ENCODE measurements at places on chromosomes 1 and 21. TPM values are rescaled to one million over a fixed set of nuclear protein-coding genes. Genes with fewer than 3 reads are reported as not detected.

DNA sequence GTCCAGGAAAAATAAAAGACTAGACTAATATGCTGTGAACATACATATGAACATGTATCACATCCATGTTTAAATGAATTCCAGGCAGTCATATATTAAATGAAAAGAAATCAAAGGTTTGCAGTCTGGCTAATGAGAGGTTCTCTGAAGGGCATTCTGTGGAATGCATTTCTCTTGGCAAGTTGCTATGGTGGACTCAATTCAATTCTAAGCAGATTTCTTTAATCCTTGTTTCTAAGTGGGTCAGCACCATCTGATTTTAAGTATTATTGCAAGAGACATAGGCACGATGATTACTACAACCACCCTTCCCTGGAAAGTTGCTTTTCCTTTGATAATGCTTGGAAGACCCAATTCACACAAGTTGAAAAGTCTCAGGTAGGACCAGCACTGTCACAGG lies 23.9 kb upstream of the ABCA4 start:
- no peaks in the 10 kb centered on the region for H3K36me3 ChIP-seq
- H3K27me3 ChIP-seq = no peaks in the 10 kb centered on the region
- H3K4me3 ChIP-seq = no peak overlapping the region
- no peak overlapping the region for H3K27ac ChIP-seq

- no peaks in the 10 kb centered on the region for H3K27me3 ChIP-seq
- no peak overlapping the region for H3K4me3 ChIP-seq
- no peak overlapping the region for H3K27ac ChIP-seq
- no peaks in the 10 kb centered on the region for H3K36me3 ChIP-seq
- no peak for DNase-seq
Measured at GRCh38 chr21:29725025-29725736, 214.6 kb downstream of the GRIK1 start.

DNA sequence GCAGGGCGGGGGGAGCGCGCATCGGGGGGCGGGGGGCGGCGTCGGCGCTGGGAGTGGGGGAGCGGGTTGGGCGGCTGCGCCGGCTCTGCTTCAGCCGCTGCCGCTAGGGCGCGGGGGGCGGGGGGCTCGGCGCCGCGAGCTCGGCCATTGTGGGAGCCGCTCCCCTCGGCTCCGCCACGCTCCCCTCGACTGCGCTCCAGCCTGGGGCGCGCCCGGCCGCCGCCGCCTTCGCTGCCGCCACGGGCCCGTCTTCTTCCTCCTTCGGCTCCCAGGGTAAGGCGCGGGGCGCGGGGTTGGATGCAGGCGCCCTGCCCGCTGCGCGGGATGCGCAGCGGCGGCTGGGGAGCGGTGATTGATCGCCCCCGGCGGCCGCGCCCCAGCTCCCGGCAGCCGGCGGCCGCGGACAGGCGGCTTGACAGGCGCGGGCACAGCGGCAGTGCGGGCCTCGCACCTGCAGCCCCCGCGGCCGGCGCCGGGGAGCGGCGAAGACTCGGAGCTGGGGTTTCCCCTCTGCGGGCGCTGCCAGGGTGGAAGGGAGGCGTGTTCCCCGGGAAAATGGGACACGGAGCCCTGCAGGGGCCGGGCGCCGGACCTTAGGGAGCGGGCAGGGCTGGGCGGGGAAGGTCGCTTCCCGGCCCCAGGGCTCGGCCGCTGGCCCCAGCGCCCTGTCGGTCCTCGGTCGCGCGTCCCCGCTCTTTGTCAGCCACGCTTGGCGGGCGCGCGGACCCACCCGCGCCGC lies 55.3 kb downstream of the NDUFS5 start:
- H3K4me1 ChIP-seq = peaks cover 17% of the 10 kb centered on the region
- no peak overlapping the region for H3K4me3 ChIP-seq
- peak; percentile 29 for DNase-seq
- H3K27ac ChIP-seq = no peak overlapping the region
- peaks cover 34% of the 10 kb centered on the region for H3K27me3 ChIP-seq

DNA sequence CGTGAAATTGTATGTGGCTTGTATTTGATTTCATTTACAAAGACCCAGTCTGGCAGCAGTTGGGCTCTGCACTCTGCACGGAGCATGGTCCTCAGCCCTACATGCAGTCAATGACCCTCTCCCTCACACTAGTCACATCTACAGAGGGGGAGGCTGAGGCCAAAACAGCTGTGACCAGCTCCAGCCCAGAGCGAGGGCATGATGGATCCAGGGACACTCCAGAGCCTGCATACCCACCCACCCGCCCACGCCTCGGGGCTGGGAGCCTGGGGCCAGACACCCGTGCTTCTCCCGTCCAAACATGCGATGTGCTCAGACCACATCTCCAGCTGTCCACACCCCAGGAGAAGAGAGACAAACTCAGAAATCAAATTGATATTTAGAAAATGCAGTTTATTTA lies 14.0 kb upstream of the PRDM16 start:
- peaks cover 89% of the 10 kb centered on the region for H3K27me3 ChIP-seq
- no peak overlapping the region for H3K27ac ChIP-seq
- H3K4me1 ChIP-seq = peaks cover 11% of the 10 kb centered on the region
- no peak overlapping the region for H3K4me3 ChIP-seq
- peaks cover 3% of the 10 kb centered on the region for H3K36me3 ChIP-seq

- H3K4me3 ChIP-seq = no peak overlapping the region
- H3K36me3 ChIP-seq = peaks cover 26% of the 10 kb centered on the region
- peak overlapping the region; percentile 59 for H3K27ac ChIP-seq
- no peaks in the 10 kb centered on the region for H3K27me3 ChIP-seq
Measured at GRCh38 chr1:236027104-236027503, 37.8 kb downstream of the NID1 start.

GRCh38 chr1:93708734-93709481 lies 27.3 kb upstream of the BCAR3 start:
- DNase-seq = no peak
- no peak overlapping the region for H3K4me3 ChIP-seq
- no peaks in the 10 kb centered on the region for H3K36me3 ChIP-seq
- peaks cover 35% of the 10 kb centered on the region for H3K4me1 ChIP-seq

GRCh38 chr1:19081218-19081893 lies 124.9 kb upstream of the IFFO2 start:
- H3K27me3 ChIP-seq = no peaks in the 10 kb centered on the region
- DNase-seq = no peak
- H3K27ac ChIP-seq = peak overlapping the region; percentile 52
- H3K36me3 ChIP-seq = peaks cover 13% of the 10 kb centered on the region

GRCh38 chr1:172380441-172381244 lies 39.8 kb upstream of the C1orf105 start:
- H3K27ac ChIP-seq = peak overlapping the region; percentile 94
- H3K4me3 ChIP-seq = no peak overlapping the region
- H3K4me1 ChIP-seq = peaks cover 42% of the 10 kb centered on the region

DNA sequence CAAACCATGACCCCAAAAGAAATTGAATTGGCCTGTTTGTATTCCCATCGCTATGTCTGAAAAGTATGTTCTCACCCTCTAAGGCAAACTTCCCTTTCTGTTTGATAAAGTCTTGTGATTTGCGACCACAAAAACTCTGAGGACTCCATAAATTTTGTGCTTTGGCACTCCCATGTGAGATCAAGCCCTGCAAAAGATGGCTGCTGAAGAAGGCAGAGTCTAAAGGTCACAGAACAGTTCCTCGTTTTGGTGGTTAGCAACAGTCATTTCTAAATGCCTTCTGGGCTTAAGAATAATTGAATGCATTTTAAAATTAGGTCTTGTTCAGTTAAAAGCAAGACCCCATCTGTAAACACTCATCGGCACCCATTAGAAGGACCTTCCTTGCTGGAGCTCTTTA lies 441.6 kb downstream of the OMA1 start:
- H3K4me1 ChIP-seq = no peaks in the 10 kb centered on the region
- no peak overlapping the region for H3K4me3 ChIP-seq
- H3K27ac ChIP-seq = no peak overlapping the region
- DNase-seq = no peak

GRCh38 chr1:23273450-23274133 lies 56.3 kb upstream of the HTR1D start:
- H3K4me3 ChIP-seq = no peak overlapping the region
- peaks cover under 1% of the 10 kb centered on the region for H3K36me3 ChIP-seq
- no peaks in the 10 kb centered on the region for H3K4me1 ChIP-seq
- H3K27ac ChIP-seq = no peak overlapping the region
- DNase-seq = no peak

GRCh38 chr1:58011978-58012377 lies 534.5 kb downstream of the OMA1 start:
- no peak overlapping the region for H3K27ac ChIP-seq
- DNase-seq = no peak
- no peak overlapping the region for H3K4me3 ChIP-seq
- peaks cover 4% of the 10 kb centered on the region for H3K4me1 ChIP-seq

DNA sequence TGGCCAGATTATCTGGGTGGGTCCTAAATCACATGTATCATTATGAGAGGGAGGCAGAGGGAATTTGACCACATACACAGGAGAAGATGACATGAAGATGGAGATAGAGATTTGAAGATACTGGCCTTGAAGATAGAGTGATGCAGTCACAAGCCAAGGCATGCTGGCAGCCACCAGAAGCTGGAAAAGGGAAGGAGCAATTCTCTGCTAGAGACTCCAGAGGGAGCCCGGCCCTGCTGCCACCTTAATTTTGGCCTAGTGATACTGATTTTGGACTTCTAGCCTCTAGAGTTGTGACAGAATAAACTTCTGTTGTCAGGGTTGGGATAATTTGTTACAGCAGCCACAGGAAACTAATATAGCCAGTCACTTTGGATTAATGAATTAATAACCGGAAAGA lies 2.2 kb upstream of the PRDM2 start:
- H3K36me3 ChIP-seq = peaks cover 14% of the 10 kb centered on the region
- H3K4me1 ChIP-seq = peaks cover 27% of the 10 kb centered on the region
- no peak for DNase-seq
- peaks cover 2% of the 10 kb centered on the region for H3K27me3 ChIP-seq
- H3K27ac ChIP-seq = no peak overlapping the region

DNA sequence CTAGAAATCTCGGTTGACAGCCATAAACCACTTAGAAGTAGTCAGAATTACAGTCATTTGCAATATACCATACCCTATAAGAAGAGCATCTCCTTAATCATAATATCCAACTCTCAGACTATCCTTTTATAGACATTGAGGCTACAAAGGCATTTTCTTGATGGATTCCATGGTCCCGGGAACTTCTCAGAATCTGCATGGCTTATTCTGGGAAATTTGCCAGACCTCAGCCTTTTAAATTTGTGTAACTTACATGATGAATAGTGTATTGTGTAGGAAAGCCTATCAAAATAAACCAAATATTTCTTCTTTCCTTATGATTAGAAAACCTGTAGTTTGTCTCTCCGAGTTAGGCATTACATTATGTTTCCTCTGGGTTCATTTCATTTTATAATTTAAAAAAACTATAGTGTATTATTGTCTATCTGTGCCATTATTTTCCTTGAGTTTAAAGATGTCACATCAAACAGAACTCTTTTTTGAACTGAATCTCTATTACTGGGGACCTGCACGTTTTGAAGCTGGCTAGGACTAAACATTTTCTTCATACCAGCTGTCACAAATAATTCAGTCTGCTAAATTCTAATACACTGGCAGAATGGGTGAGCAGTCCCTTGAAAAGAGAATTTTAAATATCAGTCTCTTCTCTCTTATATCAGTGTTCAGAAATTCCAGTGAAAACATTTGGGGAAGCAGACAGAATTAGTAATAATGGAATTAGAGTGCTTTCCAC lies 102.9 kb downstream of the GABPA start:
- H3K27ac ChIP-seq = no peak overlapping the region
- peaks cover 6% of the 10 kb centered on the region for H3K4me1 ChIP-seq
- no peak for DNase-seq
- H3K36me3 ChIP-seq = peaks cover 13% of the 10 kb centered on the region

- no peak overlapping the region for H3K27ac ChIP-seq
- no peak for DNase-seq
- H3K36me3 ChIP-seq = no peaks in the 10 kb centered on the region
- peaks cover 3% of the 10 kb centered on the region for H3K27me3 ChIP-seq
Measured at GRCh38 chr21:38211321-38211720, 45.5 kb upstream of the KCNJ15 start.

GRCh38 chr1:229819091-229819490 lies 193.0 kb downstream of the URB2 start:
- no peaks in the 10 kb centered on the region for H3K36me3 ChIP-seq
- no peak for DNase-seq
- H3K27me3 ChIP-seq = peaks cover 5% of the 10 kb centered on the region
- no peaks in the 10 kb centered on the region for H3K4me1 ChIP-seq

DNA sequence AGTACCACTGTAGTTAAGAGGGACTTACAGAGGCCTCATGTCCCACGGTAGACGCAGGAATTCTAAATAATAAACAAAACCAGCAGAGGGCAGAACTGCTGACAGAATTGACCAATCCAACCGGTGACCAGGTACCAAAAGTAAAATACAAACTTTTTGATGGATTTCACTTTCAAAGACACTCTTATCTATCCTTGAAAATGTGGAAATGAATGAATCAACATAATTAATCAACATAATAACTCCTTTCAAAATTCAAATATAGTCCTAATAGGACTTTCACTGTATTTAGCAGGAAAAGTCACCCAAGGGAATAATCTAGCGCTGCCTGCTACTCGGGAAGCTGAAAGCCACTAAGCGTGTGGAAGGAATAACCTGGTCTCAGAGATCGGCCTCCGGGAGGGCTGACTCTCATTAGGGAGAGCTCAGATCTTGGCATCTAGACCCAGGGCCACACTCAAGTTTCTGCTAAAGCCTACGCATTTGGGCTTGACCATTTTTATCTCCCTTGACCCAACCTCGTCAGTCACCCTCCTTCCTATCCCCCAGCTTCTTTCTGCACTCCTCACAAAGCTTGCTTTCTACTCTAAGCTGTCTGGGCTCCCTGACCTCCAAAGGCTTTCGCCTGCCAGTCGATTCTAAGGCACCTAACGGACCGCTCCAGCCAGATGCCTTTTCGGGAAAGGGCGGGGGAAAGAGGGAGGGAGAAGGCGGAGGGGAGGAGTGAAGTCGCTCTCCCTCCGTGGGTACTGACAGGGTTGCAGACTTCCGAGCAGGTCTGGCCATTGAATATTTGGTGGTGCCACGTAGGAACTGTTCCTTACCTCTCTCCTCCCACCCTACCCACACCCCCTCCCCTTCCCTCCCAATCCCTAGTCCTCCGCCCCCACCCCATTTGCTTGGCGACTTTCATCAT lies 1.6 kb downstream of the COL11A1 start:
- H3K27ac ChIP-seq = peak overlapping the region; percentile 17
- H3K4me1 ChIP-seq = peaks cover 46% of the 10 kb centered on the region
- no peaks in the 10 kb centered on the region for H3K36me3 ChIP-seq
- DNase-seq = peak; percentile 33
- peak overlapping the region; percentile 92 for H3K4me3 ChIP-seq
- H3K27me3 ChIP-seq = peaks cover 6% of the 10 kb centered on the region

- no peak overlapping the region for H3K4me3 ChIP-seq
- no peaks in the 10 kb centered on the region for H3K27me3 ChIP-seq
- H3K27ac ChIP-seq = no peak overlapping the region
- H3K4me1 ChIP-seq = no peaks in the 10 kb centered on the region
- H3K36me3 ChIP-seq = peaks cover 8% of the 10 kb centered on the region
- no peak for DNase-seq
Measured at GRCh38 chr1:51708911-51709760, 92.2 kb downstream of the OSBPL9 start.

GRCh38 chr1:51968632-51969031 lies 21.9 kb downstream of the RAB3B start:
- no peaks in the 10 kb centered on the region for H3K27me3 ChIP-seq
- no peak overlapping the region for H3K27ac ChIP-seq
- H3K4me1 ChIP-seq = peaks cover 16% of the 10 kb centered on the region
- H3K36me3 ChIP-seq = no peaks in the 10 kb centered on the region
- DNase-seq = no peak
- no peak overlapping the region for H3K4me3 ChIP-seq

SLC44A3 gene
- total RNA-seq = 0.77 TPM

CLDN17 gene
- total RNA-seq = not detected

SELP gene
- total RNA-seq = not detected

HSD3B1 gene
- total RNA-seq = not detected

LHX4 gene
- total RNA-seq = 0.96 TPM

DNAJC8 gene
- 132 TPM for total RNA-seq

IQGAP3 gene
- 43.1 TPM for total RNA-seq
